ENCODE measurements at places on chromosomes 5 and 9. TPM values are rescaled to one million over a fixed set of nuclear protein-coding genes. Genes with fewer than 3 reads are reported as not detected.

The HEMGN gene
- total RNA-seq, result not detected

The IL7R gene
- 2.3 TPM for total RNA-seq

The SUSD3 gene
- total RNA-seq, result 0.67 TPM

The PAEP gene
- total RNA-seq, result not detected

The FREM1 gene
- total RNA-seq, result not detected

The SLC6A3 gene
- total RNA-seq, result not detected

The MCIDAS gene
- not detected for total RNA-seq

The TMEFF1 gene
- 0.33 TPM for total RNA-seq

The PSAT1 gene
- 44.9 TPM for total RNA-seq

The CDKN2B gene
- 1.6 TPM for total RNA-seq

The LCN2 gene
- total RNA-seq, result not detected

The RAPGEF6 gene
- 31.7 TPM for total RNA-seq

The OGN gene
- not detected for total RNA-seq

The SLCO6A1 gene
- total RNA-seq, result not detected

The CEL gene
- total RNA-seq, result 0.95 TPM

The OR1Q1 gene
- total RNA-seq, result not detected

The TEX48 gene
- total RNA-seq, result not detected

The SYNPO gene
- total RNA-seq, result 9.3 TPM

The MYMK gene
- total RNA-seq, result not detected

The PCDHA3 gene
- total RNA-seq, result not detected

The HMHB1 gene
- total RNA-seq, result 1.5 TPM

The TAF1L gene
- not detected for total RNA-seq

The NTNG2 gene
- total RNA-seq, result 11.5 TPM

The GPR150 gene
- total RNA-seq, result 0.21 TPM

The UGT3A2 gene
- total RNA-seq, result not detected

The LRRC70 gene
- 3.3 TPM for total RNA-seq

The MCC gene
- total RNA-seq, result 0.45 TPM

The EIF4E1B gene
- total RNA-seq, result not detected

The CTXN3 gene
- total RNA-seq, result not detected

The MEIKIN gene
- not detected for total RNA-seq

The IL9 gene
- total RNA-seq, result 3.0 TPM

The PCDHGA12 gene
- total RNA-seq, result 0.69 TPM

The NIPAL4 gene
- total RNA-seq, result 1.2 TPM

The RNF208 gene
- 1.9 TPM for total RNA-seq

The SLC22A4 gene
- 2.5 TPM for total RNA-seq

The NOTCH1 gene
- total RNA-seq, result 57.3 TPM

The IL5 gene
- total RNA-seq, result 7.2 TPM

The SPATA31A5 gene
- total RNA-seq, result not detected
